NCI-H774 (cell line): ENCODE measurements at places on chromosomes 5 and 9.

DNA sequence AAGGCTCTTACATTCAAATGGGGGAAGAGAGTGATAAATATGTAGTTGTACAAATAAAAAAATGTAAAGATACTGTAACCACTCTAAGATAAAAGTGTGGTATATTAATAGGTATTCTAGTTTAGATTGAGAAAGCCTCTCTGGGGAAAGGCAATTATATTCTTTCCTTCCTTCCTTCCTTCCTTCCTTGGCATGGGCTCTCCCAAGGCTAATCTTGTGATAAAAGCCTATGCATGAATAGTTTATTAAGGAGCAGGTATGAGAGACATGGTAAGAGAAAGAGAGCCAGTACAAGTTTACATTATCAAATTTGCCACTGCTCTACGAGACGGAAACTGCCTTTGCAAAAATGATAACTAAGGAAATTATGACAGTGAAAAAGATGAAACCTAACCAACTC is 588.8 kb downstream of the PRELID2 start:
- DNase-seq = no peak

GRCh38 chr9:130906735-130907416 is 10.3 kb upstream of the QRFP start:
- DNase-seq = no peak

GRCh38 chr5:34618371-34619065 is 37.6 kb upstream of the RAI14 start:
- no peak for DNase-seq

DNA sequence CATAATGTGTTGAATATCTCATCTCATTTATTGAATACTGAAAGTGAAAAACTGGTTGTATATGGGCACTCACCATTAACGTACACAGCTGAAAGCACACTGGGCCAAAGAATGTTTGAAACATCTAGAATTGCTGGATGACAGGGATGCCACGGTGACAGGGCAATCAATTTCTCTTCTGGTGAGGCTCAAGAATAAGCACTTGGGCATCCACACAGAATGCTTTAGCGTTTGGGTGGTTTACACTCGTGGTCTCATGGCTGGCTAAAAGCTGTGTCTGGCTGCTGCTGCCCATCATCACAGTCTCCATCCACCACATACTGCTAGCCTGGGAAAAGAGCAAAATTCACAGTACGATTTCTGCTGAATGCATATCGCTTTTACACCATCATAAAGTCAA is 30.7 kb upstream of the IL31RA start:
- DNase-seq = no peak
